Brain (organoid and tissue), 16 donors: ENCODE measurements at places on chromosomes 7 and 10.

DNA sequence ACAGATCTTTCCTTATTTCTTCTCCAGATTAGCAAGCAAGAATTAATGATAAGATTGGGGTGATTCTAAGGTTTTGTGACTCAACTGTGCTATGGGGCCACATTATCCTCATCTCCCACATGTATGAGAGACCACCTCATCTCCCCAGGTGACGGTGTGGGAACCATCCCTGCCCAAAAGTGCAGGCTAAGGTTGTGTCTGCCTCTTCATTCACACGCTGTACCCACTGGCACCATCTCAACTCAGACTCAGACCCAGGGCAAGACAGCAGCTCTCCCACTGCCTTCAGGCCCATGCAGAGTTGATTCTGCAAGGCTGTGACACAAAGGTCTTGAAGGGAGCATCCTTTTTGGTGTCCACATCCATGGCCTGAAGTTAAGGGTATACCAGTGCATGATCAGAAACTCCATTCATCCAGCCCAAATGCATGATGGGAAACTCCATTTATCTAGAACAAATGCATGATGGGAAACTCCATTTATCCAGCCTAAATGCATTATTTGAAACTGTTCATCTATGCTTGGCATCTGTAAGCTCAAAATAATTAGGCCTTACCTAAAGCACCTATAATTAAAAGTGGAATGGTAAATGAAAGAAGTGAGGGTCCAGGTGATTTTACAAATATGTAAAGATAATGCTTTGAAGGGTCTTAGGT, 99.4 kb downstream of the TCERG1L start:
- DNase-seq, result no peak

GRCh38 chr10:101236376-101237080, 7.3 kb upstream of the LBX1 start:
- DNase-seq, result no peak

GRCh38 chr10:71782917-71783490, 9.7 kb upstream of the VSIR start:
- no peak for DNase-seq

DNA sequence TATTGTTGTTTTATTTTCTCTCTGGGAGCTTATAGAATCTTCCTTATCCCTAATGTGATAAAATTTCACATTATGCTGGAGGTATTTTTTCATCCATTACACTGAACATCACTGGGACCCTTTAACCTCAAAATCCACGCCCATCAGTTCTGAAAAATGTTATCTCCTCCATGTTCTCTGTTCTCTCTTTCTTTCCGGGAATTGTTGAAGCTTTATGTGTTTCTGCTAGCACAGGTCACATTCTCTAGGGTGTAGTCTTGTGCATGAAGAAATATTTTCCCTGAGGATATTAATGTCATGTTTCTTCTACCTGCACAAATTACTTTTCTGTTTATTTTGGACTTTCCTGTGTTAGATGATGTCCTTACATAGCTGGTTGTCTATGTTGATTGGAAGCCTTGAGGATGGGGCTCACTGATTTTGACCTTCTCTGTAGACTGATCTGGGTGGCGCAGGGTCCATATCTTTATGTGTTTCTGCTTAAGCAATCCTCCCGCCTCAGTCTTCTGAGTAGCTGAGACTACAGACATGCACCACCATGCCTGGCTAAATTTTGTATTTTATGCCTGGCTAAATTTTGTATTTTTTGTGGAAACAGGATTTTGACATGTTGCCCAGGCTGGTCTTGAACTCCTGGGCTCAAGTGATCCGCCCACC, 31.4 kb upstream of the IL6 start:
- DNase-seq, result no peak

GRCh38 chr7:214410-215212, 22.2 kb downstream of the FAM20C start:
- no peak for DNase-seq

GRCh38 chr10:30917789-30918188, 113.9 kb downstream of the ZNF438 start:
- DNase-seq, result no peak

- DNase-seq, result no peak
These were observed 41.2 kb downstream of the NCAPG2 start for GRCh38 chr7:158663428-158663741.

GRCh38 chr10:121455377-121455776, 142.9 kb downstream of the FGFR2 start:
- DNase-seq, result no peak

GRCh38 chr7:43649755-43650274, 66.9 kb downstream of the STK17A start:
- DNase-seq, result no peak

DNA sequence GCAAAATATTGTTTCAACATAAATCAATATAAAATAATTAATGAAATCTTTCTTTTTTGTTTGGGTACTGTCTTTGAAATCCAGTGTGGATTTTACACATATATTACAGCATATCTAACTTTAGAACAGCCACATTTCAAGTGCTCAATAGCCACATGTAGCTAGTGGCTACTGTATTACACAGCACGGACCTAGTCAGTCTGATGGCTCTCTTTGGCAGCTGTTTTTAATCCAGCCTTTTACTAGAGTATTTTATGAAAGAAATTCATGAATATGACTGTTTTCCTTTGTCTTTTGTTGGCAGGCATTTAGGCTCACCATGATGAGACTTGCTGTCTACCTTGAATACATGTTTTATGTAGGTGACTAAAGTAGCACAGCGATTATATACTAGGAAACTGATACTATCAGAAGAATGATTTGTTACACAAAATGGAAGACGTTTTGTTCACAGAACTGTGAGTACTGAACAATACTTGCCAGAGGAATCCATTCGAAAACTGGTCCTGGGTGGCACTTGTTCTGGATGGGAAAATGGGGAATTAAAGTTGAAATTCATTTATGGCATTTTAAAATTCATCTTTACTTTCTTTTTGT, 386.7 kb downstream of the PHTF2 start:
- DNase-seq, result no peak

DNA sequence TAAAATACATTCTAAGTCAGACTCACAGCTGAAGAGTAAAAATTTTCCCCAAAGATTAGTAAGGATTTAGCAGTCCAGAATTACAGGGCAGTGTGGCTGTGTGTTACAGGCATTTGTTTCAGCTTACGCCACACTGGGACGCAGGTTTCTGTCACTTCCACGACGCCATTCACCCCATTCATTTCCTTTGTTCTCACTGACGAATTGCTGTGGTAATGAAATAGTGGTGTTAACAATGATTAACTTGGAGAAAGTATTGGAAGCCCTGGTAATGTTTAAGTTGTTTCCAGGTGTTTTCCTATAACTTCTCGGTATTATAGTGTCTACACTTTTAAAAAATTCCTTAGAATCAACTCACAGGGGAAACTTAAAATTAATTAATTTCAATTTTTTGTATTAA, 370.9 kb downstream of the SH2D4B start:
- DNase-seq, result no peak

DNA sequence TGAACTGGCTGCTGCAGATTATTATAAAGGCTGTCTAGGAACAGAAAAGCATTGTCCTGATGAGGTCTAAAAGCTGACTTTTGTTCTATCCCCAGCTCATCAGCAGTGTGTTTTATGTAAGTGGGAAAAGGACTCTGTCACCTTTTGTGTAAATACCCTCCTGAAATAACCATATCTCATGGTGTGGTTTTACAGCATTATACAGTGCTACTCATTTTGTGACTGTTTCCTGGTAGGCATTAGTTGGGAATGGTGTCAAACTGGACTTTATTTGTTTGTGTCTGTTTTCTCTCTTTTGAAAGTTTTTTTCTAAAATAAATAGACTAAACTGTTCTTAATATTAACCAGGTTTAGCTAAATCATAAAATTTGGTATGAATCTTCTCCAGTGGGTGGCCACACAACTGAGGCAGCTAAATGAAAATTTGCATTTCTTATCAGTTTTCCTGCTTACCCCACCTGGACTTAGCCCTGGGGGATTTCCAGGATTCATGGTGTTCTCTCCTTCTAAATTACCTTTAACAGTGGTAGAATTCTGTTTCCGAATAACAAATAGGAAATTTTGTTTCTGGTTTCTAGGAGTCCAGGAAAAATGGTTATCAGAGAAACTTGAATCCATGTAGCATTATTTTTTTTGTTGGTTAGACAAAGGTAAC, 140.9 kb downstream of the LHFPL3 start:
- DNase-seq, result no peak

DNA sequence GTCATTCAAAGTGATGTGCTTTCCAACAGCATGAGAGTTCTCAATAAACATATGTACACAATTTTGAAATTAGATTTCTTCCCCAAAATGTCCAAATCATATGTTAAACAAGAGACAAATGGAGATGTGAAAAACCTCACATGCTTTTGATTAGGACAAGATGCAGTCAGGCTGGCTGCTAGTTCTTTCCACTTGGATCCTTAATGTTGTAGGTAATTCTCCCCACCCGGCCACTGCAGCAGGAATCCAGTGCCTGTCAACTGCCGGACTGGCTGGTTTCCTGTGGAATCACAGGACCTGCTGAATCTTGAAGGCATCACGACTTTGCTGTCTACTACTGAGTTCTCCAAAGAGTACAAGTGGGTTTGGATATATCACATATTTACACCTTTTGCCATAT, 138.6 kb upstream of the AKR1E2 start:
- DNase-seq, result no peak
